Anterior cingulate cortex (tissue), 58 donors: ENCODE measurements at places on chromosomes 11 and 22.

- no peak for DNase-seq
Observed at GRCh38 chr11:69398529-69399492, 82.7 kb upstream of the LINC01488 start.

GRCh38 chr11:134987822-134988221 is 575.8 kb upstream of the B3GAT1 start:
- no peak for DNase-seq

DNA sequence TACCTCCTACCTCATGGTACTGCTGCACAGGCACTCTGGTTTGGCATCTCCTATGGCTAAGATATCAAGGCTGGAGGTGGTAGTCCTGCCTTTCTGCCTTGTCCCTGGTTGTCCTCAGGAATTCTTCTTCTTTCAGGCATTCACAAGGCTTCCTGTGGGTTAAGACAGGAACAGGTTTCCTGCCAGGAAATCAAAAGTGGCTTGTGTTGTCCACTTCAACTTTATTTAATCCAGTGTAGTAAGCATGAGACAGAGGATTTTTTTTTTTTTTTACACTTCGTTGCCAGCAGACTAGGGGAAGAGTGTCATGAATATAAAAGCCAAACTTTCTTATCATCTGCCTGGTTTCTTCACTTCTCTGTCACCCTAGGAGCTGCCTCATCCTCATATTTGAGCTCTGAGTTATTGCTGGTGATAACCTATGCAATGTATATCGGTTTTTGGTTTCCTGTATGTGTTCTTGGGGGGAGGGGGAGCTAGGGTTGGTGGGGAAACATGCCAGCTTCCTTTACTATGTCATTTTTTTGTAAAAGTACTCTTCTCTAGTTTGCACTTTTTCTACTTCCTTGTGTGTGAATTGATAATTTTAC is 50.2 kb downstream of the XKR3 start:
- DNase-seq: no peak

DNA sequence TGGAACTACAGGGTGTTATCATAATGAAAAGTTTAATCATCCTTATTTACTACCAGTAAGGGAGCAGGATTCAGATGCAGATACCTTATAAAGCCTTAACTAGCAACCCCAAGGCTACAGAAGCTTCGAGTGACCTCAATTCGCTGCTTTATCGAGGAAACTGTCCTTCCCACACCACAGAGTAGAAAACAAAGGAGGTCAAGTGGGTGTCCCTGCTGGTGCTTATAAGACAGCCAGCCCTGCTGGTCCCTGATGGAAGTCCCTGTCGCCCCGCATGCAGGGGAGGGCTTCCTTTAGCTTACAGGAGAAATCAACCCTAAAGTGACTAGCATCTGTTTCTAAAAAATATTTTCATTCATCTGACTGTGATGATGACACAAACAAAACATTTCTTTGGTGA is 7.3 kb downstream of the MN1 start:
- no peak for DNase-seq

- no peak for DNase-seq
Observed at GRCh38 chr22:35870517-35871293, 153.0 kb downstream of the APOL5 start.

- DNase-seq: no peak
Observed at GRCh38 chr11:35420371-35420770, 1.0 kb upstream of the SLC1A2 start.

DNA sequence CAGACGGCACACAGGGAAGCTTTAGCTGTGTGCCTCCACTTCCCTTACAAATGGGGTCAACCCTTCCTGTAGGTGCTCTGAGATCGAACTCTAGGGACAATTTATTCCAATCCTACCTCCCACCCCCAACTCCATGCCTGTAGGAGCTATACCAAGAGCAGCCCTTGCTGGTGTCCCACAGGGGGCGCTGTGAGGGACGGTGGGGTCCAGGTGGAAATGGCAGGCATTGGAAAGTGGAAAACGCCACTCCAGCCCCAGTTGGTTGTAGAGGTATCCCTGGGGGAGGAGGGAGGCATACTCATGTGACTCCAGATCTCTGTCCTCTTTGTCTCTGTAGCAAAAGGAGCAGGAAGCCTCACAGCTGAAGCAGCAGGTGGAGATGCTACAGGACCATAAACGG is 161.3 kb downstream of the MYO18B start:
- DNase-seq: no peak

- no peak for DNase-seq
Observed at GRCh38 chr11:119804698-119805097, 75.7 kb upstream of the NECTIN1 start.

DNA sequence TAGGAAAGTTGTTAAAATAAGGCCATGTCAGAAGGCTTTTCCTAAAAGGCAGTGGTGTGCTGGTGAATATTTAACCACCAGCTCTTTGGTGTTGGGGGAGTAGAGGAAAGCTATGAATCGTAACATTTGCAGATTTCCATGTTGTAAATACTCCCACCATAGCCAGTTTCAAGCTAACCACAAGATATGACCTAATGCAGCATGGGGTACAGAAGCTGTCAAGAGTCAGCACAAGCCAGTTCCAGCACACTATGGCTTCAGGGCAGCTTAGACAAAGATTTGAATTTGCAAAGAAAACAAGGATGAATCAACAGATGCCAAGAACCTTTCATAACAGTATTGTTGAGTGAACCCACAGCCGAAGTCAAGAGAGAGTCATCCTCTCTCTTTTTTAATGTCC is 40.0 kb downstream of the COMMD9 start:
- DNase-seq: no peak

GRCh38 chr11:36108881-36109589 is 165.2 kb downstream of the LDLRAD3 start:
- DNase-seq: no peak

GRCh38 chr11:64787526-64788320 is 9.4 kb upstream of the SF1 start:
- DNase-seq: no peak

DNA sequence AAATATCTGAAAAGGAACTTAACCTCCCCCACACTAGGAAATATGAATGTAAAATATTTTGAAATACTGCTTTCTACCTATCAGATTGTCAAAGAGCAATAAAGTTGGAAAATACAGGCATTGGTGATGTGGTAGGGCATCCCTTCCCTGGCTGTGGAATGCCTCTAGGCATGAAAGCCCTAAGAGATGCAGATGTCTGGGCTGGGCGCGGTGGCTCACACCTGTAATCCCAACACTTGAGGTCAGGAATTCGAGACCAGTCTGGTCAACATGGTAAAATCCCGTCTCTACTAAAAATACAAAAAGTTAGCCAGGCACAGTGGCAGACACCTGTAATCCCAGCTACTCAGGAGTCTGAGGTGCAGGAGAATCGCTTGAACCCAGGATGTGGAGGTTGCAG is 22.0 kb downstream of the ARAP1 start:
- DNase-seq: no peak

- DNase-seq: no peak
Observed at GRCh38 chr22:40552070-40552469, 84.4 kb downstream of the MRTFA start.

DNA sequence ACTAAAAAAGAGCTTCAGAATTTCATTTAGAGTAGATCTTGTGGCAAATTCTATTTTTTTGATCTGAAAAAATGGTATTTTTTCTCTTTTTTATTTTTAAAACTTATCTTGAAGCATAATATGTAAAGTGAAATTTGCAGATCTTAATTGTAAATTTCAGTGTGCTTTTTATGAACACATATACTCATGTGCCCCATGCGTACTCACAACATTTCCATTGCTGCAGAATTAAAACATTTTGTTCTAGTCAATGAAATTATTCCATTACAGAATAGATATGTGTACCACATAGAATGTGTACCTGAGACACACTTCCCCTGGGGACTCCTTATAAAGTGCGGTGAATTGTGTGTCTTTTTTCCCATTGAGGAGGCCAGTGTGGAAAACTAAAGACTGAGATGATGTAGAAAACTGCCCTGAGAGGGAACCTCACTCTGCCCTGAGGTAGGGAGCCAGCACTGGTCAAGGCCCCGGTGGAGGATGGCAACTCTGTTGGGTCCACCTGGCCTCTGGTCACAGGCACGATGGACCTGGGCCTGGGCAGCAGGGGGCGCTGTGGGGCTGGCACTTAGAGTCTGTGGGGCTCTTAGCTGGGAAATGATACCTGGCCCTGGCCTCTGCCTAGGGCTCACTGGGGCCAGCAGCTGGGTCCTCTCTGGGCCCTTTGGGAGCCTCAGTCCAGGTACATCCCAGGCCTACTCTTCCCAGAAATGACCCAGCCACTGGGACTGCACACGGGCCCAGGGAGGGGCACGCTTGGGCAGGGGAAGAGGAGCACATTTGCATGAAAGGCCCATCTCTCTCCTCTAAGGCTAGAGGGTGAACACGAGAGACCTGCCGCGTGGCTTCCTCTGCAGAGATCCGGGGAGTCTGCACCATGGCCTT is 77.9 kb upstream of the TOP3B start:
- DNase-seq: no peak

GRCh38 chr11:119236891-119237290 is 30.8 kb downstream of the CBL start:
- DNase-seq: no peak

DNA sequence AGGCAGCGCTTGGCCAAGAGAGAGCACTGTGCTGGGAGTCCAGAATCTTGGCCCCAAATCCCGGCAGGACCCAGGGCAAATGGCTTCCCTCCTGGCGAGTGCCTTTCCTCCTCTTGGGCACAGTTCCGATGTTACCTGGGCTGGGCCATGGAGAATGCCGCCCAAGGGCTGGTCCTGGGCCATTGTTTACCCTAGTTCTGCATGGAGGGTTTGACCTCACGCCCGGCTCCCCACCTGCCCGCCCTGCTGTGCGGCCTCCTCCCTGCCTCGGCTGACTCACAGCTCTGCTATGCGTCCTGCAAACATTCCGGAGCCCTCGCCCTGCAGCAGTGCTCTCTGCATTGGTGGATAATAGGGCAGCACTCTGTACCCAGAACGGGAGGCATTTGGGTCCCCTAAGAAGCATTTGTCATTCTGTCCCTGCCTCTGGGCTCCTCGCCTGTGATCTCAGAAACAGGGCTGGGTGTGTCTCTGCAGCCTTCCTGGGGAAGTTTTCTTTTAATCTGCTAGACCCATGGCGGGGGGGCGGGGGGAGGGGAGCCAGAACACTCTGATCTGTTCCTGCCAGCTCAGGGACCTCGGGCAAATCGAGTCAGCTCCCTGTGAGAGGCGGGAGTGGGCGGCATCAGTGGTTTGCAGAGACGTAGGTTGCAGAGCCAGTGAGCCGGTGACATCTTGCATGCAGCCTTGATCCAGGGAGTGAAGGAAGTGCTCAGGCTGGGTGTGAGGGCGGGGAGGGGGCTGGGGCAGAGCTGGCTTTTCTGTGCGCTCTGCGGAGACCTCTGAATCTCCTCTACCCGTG is 32.9 kb upstream of the SMIM38 start:
- no peak for DNase-seq

DNA sequence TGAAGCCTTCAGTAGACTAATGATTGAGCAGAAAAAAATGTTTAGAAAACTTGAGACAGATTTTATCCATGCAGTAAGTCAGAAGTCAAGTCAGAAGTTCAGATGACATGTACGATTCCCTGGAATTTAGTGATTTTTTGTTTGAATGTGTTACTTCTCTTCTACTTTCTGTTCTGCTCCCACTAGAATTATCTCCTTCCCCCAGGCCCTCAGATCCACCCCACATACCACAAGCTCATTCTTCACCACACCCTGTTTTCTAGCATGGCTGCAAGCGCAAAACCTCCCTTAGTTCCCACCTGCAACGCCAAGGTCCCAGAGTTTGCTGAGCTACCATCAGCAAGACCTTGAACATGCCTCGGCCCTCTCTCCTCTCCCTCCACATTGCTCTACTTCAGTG is 64.1 kb downstream of the KCNJ1 start:
- DNase-seq: no peak

DNA sequence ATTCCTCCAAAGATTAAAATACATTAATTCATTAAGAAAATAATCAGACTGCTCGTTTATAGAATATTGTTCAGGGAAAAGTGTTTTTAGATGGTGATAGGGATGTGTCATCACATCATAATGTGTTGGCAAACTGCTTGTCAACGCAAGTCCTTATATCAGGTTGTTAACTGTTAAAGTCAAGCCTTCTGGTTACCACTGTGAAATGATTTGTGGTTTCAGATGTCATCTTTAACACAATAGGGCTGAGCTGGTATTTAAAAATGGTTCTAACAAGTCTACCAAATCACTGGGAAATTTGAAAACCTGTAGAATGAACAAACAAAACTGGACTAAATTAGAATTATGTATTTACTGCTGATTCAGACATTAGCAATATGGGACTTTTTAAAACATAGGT is 2.4 kb upstream of the MMP13 start:
- no peak for DNase-seq

DNA sequence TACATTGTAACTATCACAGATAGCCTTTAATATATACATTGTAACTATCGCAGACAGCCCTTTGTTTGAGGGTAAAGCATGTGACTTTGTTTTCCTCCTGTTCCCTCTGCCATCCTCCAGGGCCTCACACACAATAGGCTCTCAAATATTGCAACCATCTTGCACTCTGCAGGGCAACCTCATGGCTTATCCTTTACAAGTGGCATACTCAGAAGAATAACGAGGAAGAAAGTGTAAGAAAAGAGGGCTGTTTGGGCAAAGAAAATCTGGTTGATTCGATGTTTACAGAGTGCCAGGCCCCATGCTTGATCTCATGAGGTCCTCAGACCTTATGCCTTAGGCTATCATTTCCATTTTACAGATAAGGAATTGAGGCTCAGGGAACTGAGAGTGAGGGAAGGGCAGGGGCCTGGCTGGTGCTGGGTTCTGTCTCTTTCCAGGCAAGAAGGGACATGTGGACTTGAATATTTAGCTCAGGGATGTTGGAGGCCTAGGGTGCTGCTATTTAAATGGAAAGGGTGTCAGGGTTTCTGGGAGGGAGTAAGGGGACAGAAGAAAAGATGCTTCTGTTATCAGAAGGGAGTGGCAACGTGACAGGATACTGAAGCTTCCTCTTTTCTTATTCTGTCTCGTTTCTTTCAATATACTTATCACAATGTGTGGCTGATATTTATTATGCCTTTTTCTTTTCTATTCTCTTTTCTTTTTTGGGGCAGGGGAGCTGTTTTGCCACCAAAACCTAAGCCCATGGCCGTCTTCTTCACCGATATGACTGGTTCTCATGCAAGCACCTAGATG is 1.1 kb upstream of the SAMM50 start:
- DNase-seq: no peak

GRCh38 chr22:24209687-24210086 is 28.4 kb downstream of the SUSD2 start:
- no peak for DNase-seq

DNA sequence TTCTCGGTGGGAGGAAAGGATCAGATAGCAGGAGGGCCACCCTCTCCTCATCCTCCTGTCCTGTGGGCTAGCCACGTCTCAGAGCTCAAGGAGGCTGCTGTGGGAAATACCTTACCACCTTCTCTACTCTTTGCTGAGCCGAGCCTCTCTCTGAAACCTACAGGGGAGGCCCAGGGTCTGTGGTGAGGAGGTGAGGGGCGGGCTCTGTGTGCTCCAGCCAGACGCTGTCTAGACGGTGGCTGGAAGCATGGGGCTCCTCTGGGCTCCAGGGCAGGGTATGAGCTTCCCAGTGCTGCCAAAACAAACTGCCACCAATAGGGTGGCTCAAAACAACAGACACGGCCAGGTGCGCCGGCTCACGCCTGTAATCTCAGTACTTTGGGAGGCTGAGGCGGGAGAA is 5.5 kb upstream of the TMPRSS6 start:
- no peak for DNase-seq
